ENCODE measurements at places on chromosomes 16 and 17. TPM values are rescaled to one million over a fixed set of nuclear protein-coding genes. Genes with fewer than 3 reads are reported as not detected.

Gene OR3A3
- total RNA-seq: not detected

Gene RSAD1
- total RNA-seq: 59.0 TPM

Gene CIITA
- total RNA-seq: 8.6 TPM

Gene CCL14
- total RNA-seq: not detected

GRCh38 chr17:17595755-17596154, 4.2 kb upstream of the PEMT start:
- DNase-seq: no peak
- peaks cover 7% of the 10 kb centered on the region for H3K4me1 ChIP-seq
- H3K27ac ChIP-seq: no peak overlapping the region
- no peaks in the 10 kb centered on the region for H3K36me3 ChIP-seq
- peaks cover 3% of the 10 kb centered on the region for H3K27me3 ChIP-seq
- no peak overlapping the region for H3K4me3 ChIP-seq

GRCh38 chr17:2876467-2876866, 80.2 kb downstream of the RAP1GAP2 start:
- no peak overlapping the region for H3K4me3 ChIP-seq
- H3K4me1 ChIP-seq: no peaks in the 10 kb centered on the region
- no peaks in the 10 kb centered on the region for H3K27me3 ChIP-seq
- no peak for DNase-seq
- H3K36me3 ChIP-seq: no peaks in the 10 kb centered on the region
- no peak overlapping the region for H3K27ac ChIP-seq

Measured in activated T-helper 2 cell treated with anti-CD3 and anti-CD28 coated beads, Interferon-gamma antibody, Interleukin-2, Interleukin-4, amounts not matched to agents 10 μg/mL and 5 μg/mL and 100 μg/mL, durations not matched to agents 14 hours and 24 hours and 36 hours (primary cell).